ENCODE measurements at places on chromosomes 16 and 17.

DNA sequence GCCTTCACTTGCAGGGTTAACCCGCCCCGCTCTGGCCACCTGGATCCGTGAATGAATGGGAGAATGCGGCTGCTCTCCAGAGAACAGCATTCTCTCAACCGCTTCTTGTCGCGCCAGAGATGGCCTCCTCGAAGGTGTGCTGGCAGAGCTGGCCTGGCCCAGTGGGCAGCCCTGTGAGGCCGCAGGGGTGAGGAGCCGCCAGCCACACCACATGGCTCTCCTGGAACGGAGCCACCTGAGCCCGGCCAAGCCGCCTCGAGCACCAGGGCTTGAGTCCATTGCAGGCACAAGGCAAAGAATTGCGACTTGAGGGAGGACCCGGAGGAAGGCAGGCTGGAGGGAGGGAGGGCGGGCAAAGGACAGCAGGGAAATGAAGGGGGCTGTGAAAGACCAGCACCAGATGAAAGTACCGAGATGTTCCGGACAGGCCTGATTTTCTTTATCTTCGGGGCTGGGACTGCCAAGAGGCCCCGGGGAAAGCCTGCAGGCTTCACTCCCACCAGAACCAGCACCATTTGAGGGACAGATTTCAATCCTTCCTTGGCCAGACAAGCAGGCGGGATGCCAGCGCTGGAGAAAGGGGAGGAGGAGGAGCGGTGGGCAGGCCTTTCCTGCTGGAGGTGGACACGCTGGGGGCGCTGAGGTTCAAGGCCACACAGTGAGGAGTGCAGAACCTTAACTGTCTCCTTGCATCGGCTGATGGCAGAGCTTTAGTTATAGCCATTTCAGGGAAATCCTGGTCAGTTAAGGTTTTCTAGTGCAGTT is 69.4 kb downstream of the MRC2 start:
- DNase-seq = no peak

- no peak for DNase-seq
Measured at GRCh38 chr17:73522696-73523095, 121.5 kb downstream of the SDK2 start.

GRCh38 chr17:81049973-81050551 is 15.1 kb downstream of the BAIAP2 start:
- DNase-seq = no peak

GRCh38 chr17:6551869-6552531 is 4.4 kb downstream of the PITPNM3 start:
- DNase-seq = no peak

DNA sequence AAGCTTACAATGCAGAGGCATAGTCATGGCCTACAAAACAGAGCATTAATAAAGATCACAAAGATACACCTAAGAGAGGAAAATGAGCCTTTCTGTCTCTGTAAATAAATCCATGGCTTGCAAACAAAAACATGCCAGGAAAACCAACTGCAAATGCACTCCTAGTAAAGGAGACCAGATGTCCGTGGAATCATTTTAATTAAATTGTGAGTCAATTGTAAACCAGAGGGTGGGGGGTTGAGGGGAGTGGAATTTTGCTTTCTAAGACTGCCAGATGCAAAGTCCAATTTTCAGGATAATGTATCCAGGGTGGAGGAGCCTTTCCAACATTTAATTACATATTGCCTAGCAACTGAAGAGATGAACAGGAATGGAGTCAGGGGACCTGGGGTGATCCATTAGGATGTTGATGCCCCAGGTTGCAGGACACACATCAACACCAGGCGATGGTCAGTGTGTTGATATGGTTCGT is 390.3 kb upstream of the CCL2 start:
- no peak for DNase-seq

DNA sequence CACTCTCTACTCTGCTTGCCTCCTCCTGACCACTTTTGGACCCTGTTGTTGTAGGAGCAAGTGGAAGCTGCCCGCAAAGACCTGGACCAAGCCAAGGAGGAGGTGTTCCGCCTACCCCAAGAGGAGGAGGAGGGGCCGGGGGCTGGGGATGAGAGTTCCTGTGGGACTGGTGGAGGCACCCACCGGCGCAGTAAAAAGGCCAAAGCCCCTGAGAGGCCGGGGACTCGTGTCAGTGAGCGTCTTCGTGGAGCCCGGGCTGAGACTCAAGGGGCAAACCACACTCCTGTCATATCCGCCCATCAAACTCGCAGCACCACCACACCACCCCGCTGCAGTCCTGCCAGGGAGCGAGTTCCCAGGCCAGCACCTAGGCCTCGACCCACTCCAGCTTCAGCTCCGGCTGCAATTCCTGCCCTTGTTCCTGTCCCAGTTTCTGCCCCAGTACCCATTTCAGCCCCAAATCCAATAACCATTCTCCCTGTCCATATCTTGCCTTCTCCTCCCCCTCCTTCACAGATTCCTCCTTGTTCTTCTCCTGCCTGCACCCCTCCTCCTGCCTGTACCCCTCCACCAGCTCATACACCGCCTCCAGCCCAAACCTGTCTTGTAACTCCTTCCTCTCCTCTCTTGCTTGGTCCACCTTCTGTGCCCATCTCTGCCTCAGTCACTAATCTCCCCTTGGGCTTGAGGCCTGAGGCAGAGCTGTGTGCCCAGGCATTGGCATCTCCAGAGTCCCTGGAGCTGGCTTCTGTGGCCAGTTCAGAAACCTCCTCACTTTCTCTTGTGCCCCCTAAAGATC is 11.0 kb upstream of the PHKG2 start:
- DNase-seq = no peak

DNA sequence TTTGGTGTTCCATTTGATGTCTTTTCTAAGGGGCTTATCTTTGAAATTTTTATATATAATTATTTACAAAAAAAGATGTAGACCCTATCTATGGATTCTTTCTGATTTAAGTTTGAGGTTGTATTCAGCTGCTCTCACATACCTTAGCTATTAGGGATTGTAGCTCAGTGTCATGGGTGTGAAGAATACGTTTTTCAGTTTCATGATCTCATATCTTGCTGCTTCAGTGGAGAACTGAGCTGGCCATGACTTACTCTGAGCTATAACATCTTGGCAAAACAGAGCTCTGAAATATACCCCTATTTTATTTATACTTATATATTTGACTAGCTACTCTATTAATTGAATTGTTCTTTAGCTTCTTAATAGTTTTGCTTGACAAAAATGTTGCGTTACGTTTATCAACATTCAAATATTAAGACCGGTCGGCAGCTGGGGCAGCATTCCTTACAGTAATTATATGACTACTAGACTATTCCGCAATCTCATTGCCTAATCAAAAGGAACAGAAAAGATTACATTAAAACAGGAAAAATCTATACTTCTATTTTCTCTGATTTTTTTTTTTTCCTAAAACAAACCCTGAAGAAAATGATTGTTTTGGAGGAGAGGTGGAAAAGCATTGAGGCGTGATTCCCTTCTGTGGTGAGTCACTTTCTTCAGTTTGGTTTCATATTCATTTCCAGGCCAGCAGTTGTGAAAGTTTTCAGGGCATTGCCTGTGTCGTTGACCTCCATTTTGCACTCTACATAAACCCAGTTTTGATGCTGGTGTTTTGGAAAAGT is 24.1 kb upstream of the KRT24 start:
- DNase-seq = no peak

DNA sequence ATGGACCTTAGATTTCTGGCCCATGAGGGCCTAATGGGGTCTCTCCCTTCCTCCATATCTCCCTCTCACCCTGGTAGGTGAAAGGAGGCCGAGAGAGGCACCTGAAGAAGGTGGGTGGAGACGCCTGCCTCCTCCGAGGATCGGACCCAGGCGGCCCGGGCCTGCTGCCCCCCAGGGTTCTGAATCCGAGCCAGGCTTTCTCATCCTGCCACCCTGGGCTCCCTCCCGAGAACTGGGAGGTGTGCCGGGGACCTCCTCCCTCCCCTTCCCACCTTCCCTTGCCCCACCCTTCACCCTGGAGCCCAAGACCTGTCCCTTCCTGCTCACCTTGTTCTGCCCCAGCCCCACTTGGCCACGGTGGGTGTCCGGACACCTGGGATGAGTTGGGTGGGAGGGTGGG is 5.0 kb downstream of the FBXL19 start:
- no peak for DNase-seq

DNA sequence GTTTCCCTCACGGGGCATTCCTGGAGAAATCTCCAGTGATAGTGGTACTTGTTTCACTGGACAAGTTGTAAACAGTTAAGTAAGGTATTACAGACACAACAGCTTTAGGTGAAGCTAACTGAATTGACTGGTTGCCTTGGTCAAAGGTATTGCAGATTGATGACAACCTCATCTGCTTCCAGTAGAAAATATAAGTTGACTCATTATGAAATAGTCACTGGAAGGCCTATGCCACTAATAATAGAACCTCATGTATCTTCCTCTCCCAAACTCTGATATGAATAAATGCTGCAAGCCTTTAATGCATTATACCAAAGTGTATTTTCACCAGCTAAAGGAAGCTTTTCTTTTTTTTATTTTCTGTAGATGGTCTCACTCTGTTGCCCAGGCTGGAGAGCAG is 44.8 kb downstream of the GLG1 start:
- no peak for DNase-seq

GRCh38 chr17:12727881-12728280 is 61.4 kb upstream of the ARHGAP44 start:
- DNase-seq = no peak

GRCh38 chr16:1277617-1278282 is 21.9 kb downstream of the TPSD1 start:
- no peak for DNase-seq

Measured in NCI-H524 (cell line).